ENCODE measurements at places on chromosomes 3 and 15.

DNA sequence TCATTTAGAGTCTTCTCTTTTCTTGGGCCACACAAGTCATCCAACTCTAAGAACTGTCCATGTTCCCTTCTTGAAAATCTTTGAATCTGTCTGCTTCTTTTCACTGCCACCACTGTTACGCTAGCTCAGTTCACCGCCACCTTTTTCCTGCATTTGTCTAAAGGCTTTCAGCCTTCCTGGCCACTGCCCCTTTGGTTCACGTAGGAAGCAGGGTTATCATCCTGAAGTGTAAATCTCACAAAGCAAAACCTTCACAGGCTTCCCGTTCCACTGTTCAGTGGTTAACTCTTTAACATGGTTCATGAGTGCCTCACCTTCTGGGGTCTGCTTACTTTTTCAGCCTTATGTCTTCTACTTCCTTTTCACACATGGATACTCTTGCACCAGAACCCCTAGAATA, 26.3 kb upstream of the CCDC39 start:
- DNase-seq, result no peak

GRCh38 chr3:49683162-49683561, 6.1 kb downstream of the MST1 start:
- DNase-seq, result no peak

DNA sequence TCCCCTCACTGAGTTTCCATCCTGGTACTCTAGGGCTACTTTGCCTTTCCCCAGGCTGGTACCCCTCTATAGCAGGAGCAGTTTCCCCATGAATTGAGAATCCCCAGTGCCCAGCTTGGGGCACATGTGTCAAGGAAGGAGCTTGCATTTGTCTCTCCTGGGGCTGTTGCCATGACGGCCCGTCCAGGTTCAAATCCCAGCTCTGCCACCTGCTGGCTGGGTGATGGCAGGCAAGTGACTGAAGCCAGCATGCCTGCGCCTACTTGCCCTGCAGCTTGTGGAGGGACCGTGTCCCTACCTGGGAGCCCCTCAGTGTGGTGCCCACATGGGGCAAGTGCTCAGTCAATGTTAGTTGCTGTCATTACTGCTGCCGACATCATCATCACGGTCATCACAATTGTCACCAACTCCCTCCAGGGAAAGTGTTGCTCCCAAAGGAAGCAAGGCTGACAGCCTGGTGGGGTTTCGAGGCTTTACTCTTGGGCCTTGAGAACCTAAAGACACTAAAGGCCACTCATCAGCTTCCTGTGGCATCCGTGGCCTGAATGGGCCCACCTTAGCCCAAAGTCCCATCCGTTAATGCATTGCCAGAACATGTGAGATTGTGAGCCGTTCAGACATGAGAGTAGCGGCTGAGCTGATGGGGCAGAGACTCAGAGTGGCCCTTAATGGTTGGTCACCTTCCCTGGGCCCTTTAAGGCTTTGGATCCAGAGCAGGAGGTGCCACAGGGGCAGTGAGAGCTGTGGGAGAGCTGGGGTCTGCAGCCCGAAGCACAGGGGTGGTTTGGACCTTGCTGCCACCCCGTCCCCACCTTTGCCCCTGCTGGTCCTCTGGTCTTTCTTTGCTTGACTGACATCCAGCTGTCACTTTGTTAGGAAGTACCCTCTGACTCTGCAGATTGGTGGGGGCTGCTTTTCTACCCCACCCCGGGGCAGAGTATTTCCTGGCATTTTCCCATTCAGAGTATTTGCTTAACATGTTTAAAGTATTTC, 144.4 kb downstream of the DNAJB8 start:
- DNase-seq, result peak; percentile 24

- DNase-seq, result no peak
Measured at GRCh38 chr3:15903164-15903563, 105.4 kb upstream of the ANKRD28 start.

GRCh38 chr15:77753281-77753873, 120.7 kb upstream of the LINGO1 start:
- no peak for DNase-seq

GRCh38 chr3:28917895-28918475, 362.9 kb upstream of the RBMS3 start:
- no peak for DNase-seq

- no peak for DNase-seq
Measured at GRCh38 chr3:147939839-147940238, 530.7 kb downstream of the ZIC1 start.

DNA sequence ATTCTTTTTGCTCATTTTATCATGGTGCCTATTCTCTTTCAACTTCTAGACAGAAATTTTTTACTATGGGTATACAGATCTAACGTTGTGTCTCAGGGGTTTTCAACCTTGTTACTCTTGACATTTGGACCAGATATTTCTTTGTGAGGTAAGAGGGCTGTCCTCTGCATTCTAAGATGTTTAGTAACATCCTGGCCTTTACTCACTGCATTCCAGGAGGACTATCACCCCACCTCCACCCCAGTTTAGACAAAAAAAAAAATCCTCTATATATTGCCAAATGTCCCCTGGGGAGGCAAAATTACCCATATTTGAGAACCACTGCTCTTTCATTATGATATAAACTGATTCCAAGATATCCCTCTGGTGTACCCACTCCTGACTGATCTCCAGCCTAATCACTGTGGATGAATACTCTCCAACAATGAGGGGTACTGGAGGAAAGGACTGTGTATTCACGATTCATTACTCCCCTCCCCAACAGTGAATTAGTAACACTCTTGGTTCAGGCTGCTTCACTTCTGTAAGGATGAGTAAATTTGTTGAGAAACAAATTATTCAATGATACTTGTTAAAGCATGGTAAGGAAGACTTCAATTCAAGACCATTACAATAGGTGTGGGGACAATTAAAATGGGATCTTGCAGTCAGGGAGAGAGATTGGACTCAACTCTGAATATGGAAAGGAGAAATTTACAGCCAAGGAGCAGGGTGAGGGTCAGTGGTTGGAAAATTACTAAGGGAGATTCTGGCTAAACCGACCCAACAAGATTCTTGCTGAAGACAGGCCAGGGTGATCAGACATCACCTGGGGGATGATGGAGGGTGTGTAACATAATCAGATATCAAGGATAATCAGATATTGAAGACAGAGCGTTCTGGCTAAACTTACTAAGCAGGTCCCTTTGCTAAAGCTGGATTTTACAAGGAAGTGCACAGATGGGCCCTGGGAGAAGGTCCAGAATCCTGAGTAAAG, 123.8 kb upstream of the DAZL start:
- no peak for DNase-seq

DNA sequence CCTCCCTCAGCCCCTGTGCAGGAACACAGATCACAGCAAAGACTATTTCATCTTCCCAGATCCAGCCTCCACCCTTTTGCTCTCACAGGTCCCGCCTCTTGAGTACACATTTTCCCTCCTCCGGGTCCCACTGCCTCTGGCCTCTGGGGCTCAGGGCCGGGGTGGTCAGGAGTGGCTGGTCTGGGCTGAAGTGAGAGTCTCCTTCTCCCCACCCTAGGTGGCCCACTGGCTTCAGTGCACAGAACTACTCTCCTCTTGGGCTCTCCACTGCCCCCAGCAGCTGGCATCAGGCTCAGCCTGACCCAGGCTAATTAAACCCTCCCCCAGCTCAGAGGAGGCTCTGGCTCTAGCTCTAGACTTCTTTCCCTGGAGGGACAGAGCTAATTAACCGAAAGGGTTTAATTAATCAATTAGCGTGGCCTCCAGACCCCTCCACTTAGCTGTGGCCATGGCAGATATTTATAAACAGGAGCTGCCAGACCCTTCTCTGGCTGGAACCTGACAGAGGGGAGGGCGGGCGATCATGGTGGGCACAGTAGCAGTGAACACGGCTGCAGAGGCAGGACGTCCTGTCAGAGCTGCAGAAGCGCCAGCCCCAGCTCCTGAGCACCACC, 15.1 kb downstream of the DUSP7 start:
- no peak for DNase-seq

DNA sequence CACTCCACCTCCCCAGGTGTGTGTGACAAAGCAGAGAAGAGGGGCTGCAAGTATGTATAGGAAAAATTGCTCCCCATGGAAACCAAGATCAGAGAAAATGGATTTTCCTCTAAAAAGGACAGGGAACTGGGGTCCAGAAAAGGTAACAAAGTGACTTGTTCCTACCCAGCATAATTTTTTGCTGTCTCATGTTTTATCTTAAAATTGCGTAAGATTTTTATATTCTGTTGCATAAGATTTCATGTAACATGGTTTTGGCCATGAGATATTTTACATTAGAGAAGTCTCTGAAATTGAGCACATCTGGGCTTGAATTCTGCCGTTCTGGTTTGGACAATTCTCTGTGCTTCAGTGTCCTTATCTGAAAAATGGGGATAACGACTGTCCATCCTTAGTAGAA, 335.7 kb upstream of the RORA start:
- DNase-seq, result no peak

- DNase-seq, result no peak
Measured at GRCh38 chr3:138468451-138468850, 34.0 kb downstream of the ESYT3 start.

- no peak for DNase-seq
Measured at GRCh38 chr15:42036112-42036905, 15.5 kb upstream of the PLA2G4E start.

GRCh38 chr3:5051772-5052171, 70.3 kb upstream of the ARL8B start:
- DNase-seq, result no peak

DNA sequence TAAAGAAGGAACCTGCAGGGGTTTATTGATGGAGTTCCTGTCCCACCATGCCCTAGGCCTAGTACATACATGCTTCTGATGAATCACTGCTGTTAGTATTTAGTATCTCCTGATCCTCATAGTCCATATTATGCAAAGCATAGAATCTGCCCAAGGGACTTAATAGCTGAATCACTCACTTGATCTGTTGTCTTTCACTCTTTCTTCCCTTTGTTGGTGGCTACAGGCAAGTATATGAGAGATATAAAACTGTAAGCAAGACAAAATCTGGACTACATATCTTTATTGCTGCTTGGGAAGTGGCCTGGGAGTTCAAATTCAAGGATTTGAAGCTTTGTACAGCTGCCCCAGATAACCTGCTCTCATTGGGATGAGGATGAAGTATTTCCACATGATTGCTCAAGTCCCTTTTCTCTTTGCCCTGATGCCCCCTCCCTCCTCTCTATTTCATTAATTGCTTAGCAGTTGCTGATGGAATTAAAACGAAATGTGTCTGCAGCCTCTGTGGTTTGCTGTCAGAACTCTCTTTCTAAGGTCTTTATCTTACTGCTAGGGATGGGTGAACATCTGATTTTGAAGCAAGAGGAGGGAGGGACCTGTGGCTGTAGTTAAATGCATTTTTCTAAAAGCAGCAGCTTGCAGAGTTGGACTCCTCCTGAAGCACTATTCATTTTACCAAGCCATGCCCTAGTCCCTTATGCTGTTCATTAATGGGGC, 114.1 kb downstream of the ZNF609 start:
- no peak for DNase-seq

DNA sequence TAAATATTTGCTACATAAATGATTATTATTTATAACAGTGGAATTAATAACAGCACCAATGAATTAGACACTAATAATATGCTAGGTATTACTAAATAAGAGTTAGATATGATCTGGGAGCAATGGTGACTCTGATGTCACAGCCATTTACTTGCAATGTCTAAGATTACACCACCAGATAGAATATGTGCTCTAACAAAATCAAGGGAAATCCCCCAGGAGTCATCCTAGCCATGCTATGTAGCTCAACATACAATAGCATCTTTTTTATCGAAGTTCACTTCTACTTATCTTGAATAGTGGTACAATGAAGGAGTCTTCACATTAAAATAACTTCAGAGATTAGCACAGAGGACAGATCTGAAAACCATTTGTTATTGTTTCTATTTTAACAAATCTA, 154.0 kb downstream of the FMN1 start:
- no peak for DNase-seq

GRCh38 chr3:125161607-125162219, 50.8 kb downstream of the SLC12A8 start:
- DNase-seq, result no peak

DNA sequence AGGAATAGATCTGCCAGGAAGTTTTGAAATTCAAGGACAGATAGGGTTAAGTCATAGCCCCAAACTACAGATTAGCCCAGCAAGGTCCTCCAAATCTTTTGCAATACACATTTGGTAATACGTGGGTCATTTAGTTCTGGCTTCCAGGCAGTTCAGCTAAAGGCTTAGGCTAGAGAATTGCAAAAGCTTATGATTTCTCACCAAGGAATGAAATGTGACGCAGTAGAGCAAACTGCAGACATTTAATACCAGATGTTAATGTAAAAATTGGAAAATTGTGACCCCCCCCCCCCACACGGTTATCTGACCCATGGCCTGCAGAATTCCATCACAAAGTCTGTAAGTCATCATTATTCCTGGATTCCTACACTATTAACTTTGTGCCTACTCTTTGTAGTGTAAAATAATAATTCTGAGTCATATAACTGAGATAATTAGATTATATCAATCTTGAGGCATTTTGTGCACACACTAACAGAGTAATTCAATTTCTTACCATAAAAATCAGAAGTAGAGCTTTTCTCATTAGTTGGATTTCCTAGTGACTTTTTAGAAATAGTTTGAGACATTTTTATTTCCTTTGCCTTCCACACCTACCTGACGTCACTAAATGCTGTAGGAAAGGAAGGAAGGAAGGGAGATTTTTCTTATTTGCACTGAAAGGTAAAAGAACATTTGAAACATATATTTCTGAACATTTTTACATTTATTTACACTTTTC, 235.2 kb downstream of the DTWD1 start:
- no peak for DNase-seq

DNA sequence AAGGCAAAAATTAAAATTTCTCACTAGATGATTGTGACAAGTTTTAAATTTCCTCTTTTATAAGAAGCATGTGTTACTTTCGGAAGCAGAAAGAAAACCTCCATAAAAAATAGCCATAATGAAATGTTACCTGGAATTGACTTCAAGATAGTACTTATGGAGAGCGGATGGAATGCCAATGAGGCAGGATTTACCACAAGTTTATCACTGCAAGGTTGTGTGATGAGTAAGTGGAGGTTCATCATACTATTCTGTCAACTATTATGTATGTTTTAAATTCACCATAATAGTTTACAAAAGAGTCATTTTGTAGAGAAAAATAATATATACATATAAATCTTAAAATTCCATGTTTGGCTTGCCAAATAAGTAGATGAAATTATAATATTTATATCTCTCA, 230.3 kb downstream of the SCAPER start:
- no peak for DNase-seq

DNA sequence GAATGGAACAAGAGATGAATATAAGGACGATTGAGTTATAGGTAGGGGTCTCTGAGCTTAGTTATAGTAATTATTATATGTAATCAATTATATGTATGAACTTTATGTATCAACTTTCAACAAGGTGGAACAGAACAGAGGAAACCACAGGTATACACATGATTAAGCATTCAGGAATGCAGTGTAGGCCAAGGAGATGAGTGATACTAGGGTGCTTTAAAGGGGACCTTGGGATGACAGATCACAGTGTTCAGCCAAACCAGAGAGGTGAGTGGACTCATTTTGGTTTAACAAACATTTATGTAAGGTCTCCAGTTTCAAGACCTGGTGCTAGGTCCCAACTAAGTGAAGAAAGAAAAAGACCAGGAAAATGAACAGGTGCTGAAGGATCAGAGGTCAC, 895.5 kb downstream of the ROBO2 start:
- DNase-seq, result no peak

GRCh38 chr15:66780172-66780972, 78.3 kb downstream of the SMAD6 start:
- no peak for DNase-seq

GRCh38 chr3:190579514-190580137, 65.7 kb downstream of the IL1RAP start:
- no peak for DNase-seq

- peak; percentile 26 for DNase-seq
Measured at GRCh38 chr3:11624161-11624560, 19.6 kb downstream of the VGLL4 start.

- no peak for DNase-seq
Measured at GRCh38 chr15:50830477-50831354, 65.2 kb upstream of the SPPL2A start.

All from activated T-helper 1 cell treated with anti-CD3 and anti-CD28 coated beads, Interleukin-2, amount 50 U/mL, for 16 hours (primary cell).